ENCODE measurements at places on chromosomes 2 and 18.

DNA sequence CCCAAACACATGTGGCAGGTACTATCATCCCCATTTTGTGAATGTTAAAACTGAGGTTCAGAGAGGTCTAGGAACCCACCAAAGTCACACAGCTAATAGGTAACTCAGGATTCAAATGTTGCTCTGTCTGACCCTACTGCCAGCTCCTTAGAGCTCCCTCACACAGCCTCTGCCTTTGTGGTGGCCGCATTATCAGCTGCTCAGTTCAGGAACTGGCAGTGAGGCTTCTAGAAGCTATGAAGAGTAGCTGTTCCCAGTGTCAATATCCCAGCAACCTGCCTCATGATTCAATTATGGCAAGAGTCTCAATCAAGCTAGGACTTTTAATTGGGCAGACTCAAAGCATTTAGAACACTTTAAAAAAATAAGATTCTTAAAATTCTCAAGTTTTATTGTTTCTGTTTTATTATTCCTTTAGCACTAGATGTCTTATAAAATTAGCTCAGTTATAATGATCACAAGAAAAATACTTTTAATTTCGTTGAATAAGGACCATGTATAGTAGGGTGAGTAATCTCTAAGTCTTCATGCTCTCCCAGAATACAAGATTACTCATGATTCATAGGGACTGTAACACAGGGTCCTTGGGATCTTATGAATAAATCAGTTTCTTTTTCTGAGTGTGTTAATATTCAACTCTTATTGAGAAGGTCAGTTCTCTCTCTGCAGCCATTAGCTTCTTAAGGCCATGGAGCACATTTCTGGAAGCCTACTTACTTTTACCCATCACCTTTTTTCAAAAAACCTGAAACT is 342.7 kb downstream of the RND3 start:
- no peak for DNase-seq

DNA sequence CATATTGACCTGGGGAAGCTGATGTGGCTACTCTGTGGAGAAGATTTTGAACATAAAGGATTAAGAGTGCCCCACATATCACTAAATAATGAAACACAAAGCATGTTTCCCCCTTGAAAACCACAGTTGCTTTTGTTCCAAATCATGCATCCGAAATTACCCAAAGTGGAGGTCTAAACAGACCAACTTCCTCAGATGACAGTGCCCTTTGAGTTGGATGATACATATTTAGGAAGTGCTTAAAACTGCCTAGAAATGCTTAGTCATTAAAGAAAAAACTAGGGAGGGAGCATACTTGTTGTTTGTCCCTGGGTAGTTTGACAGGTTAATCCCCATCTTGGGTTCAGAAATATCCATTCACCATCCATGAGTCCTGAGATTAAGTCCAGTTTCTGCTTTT is 1070.3 kb downstream of the SUCLG1 start:
- DNase-seq = no peak

DNA sequence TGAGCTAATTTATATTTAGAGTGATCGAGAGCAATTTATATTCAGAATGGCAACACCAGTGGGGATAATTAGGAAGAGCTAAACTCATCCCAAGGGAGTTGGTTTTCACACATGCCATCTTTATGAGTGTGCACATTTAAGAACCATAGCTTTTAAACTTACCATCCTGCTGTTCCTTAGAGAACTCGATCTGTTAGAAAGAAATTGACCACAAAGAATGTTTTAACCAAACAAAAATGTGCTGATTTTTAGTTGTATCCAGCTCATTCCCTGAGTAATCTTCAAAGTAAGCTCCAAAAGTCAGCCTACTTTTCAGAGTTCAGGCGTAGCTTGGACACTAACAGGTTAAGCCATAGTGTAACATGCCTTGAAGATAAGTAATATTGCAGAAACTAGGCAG is 12.6 kb downstream of the MYL1 start:
- no peak for DNase-seq

DNA sequence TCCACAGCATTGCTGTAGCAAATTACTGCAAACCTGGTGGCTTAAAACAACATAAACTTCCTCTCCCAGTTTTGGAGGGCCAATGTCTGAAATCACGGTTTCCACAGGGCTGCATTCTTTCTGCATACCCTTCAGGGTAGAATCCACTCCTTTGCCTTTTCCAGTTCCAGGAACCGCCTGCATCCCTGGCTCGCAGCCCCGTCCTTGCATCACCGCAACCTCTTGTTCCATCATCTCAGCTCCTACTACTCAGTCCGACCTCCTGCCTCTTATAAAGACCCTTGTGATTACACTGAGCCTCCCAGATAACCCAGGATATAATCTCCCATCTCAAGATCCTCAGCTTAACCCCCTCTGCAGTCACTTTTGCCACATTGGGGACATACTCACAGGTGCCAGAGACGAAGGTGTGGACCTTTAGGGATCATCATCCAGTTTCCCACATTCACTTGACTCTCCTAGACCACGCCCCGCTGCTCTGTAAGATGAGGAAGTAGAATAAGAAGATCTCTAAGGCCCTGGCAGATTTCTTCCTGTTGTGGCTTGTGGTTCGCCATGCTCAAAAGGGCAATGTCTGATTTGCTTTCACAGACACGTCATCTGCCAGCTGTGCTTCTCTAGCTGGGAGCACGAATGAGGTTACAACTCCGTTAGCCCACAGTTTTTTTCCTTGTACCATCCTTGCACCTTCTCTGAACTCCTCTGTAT is 103.6 kb upstream of the AGAP1 start:
- peak; percentile 63 for DNase-seq
